HS-5 (cell line): ENCODE measurements at places on chromosomes 5 and 9.

- no peak for DNase-seq
These were observed 29.0 kb downstream of the GPBP1 start for GRCh38 chr5:57202811-57203210.

DNA sequence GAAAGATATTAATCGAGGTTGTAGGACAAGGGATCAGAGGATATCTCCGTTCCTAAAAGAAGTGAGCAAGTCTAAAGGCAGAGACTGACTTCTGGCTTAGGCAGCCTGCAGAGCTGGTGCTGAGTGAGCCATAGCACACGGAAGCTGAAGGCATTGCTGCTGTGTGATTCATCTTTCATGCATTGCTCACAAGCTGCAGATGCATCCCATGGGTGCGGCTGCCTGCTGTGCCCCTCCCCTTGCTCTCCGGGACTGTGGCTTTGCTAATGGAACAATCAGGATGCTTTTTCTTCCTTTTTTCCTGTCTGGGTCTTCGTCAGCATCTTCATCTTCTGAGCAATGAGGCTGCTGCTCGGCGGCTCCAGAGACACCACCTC, 341.4 kb downstream of the DIRAS2 start:
- peak; percentile 81 for DNase-seq

GRCh38 chr5:176596689-176597416, 13.1 kb downstream of the GPRIN1 start:
- DNase-seq = no peak

DNA sequence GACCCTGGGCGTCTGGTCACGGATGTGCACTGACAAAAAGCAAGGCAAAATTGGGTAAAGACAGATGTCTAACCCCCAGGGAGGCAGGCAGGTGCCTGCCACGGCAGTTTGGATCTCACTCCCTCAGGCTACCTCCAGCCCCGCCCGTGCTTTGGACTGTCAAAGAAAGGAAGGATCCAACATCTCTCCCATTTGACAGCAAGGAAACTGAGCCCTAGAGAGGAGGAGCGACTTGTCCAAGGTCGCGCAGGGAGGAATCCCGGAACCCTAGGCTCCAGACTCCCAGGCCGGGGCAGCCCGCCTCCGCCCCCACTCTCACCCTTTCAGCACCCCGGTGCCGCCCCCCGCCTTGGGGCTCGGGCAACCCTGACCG, 376 bp downstream of the GOLGA1 start:
- no peak for DNase-seq

GRCh38 chr9:33329117-33329563, 38.8 kb downstream of the NFX1 start:
- peak; percentile 95 for DNase-seq
